ELF-1 (cell line): ENCODE measurements at places on chromosomes 4 and X.

- no peak for DNase-seq
Observed at GRCh38 chr4:98110929-98111328, 32.3 kb downstream of the STPG2 start.

- DNase-seq: peak; percentile 44
Observed at GRCh38 chr4:6727081-6727942, 11.3 kb downstream of the BLOC1S4 start.

DNA sequence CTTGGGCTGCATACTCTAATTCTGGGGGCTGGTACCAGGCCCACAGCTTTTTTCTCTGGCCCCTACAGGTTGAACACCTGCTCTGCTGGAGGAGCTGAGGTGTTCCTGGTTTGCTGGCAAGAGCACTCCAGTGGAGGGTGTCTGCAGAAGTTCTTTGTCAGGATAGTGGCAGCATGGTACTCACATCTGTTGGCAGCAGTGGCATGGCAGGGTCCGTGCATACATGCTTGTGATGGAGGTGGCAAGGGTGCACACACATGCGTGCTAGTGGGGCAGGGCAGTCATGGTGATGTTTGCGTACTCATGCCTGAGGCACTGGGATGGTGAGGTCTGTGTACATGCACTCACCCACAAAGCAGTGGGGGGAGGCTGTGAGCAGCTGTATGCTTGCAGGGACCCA, 235.5 kb upstream of the KLF8 start:
- DNase-seq: no peak

- no peak for DNase-seq
Observed at GRCh38 chrX:35590210-35590609, 207.9 kb upstream of the MAGEB16 start.

GRCh38 chr4:43716721-43717395, 731.8 kb downstream of the KCTD8 start:
- DNase-seq: no peak

DNA sequence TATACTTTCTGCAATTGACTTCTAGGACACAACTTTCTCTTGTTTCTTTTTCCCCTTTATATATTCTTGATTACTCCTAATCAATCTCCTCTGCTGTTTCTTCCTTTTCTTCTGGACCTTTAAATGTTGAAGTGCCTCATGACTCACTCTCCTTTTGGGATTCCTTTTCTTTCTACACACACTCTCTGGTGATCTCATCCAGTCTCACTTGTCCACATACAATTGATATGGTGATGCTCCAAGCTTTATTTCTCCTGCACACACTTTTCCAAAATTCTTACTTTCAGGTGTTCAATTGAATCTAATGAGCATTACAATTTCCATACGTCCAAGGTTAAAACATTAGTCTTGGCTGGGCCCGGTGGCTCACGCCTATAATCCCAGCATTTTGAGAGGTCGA, 794.8 kb upstream of the EPHA5 start:
- DNase-seq: no peak

DNA sequence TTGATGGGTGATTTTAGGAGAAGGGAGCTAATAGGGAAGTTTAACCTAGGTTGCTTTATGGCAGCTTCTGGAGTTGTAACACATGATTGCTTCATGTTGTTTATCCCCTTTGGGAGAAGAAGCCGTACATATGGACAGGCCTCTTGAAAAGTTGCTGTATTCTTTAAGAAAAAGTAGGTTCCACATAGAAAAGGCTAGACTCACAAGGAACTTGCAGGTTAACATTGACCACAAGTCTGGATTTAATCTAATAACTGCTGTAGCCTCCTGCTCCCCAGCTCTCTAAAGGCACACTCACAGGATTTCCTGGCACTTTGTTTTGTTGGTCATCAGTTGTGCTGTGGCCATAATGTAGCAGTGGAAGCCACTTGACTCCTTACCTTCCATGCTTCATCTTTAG, 19.7 kb downstream of the FNIP2 start:
- DNase-seq: no peak

DNA sequence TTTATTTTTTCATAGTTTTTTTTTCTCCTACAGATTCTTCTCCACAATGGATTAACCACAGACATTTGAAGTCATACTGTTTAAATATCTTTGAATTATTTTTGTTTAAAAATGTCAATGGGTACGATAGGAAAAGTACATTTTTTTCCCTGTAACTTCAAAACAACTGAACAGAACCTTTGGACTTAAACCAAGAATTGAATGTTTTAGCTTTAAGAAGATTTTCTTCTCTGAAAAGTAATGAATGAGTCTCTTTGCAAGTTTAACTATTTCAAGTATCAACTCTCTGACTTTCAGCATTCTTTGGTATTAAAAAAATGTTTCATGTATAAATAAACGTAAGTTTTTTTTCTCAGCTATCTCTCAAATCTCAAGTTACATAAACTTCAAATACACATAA, 364.3 kb downstream of the FBXO8 start:
- DNase-seq: no peak

DNA sequence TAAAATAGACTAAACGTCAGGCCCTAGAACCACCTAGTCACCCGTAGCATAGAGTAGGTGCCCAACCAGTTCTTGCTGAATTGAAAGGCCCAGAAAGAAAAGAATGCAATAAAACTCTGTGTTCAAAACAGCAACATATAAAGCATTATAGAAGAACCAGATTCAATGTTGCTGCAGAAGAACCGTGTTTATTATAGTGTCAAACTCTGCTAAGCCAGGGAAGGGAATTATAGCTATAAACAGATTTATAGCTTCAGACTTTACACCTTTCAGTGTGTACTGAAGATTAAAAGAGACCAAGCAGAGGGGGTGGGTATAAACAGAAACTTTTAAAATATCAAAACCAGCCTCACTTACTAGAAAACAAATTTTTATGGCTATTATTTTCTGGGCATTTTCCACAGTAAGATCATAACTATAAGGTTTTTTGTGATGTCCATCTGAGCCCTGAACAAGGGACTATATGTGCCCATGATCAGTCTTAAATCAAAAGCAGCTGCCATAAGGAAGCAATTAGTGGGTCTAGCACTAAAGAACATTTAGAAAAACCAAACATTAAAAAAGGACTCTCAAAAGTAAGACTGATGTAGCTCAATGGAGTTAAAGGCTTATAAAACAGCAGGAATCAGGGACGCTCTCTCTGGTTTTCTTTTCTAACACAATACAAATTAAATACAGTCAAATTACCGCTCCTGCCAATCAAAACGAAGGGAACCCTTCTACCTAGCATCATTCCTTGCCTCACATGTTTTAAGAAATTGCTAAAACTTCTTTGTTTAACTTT, 219.7 kb upstream of the ETNPPL start:
- no peak for DNase-seq

DNA sequence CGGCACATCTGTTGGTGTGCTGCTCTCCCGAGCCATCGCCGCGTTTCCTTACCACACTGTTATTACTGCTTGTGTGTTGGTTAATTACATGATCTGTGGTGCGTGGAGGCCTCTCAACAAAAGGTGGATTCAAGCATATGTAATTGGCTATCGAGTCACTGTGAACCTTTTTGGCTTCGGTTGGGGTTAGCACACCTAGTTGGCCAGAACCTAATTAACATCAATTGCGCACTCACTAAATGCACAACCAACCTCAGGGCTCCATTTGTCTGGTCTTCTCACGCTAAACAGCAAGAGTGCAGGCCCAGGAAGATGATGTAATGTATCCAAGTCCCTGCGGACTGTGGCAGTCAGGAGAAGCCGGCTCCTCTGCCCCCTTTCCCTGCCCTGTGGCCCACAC, 17.4 kb downstream of the ENPP6 start:
- DNase-seq: no peak

- DNase-seq: no peak
Observed at GRCh38 chr4:139675651-139676050, 10.0 kb downstream of the MGST2 start.

DNA sequence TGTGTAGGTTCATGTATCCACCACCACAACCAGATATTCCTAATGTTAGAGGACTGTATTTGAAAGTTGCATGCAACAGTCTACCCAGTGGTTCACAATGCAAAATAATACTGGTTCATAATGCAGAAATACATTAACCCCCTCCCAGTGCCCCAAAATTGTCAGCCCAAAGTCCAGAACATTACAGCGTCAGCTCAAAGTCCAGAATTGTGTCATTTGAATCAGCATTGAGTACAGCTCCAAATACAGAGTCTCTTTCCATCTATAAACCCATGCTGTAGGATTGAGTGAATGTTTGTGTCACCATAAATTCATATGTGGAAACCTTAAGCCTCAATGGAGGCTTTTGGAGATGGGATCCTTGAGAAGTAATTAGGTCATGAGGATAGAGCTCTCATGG, 54.0 kb downstream of the MCUB start:
- DNase-seq: no peak

GRCh38 chrX:143306991-143307937, 210.0 kb downstream of the SPANXN3 start:
- peak; percentile 54 for DNase-seq

GRCh38 chr4:118037955-118038354, 3.7 kb downstream of the NDST3 start:
- DNase-seq: no peak

GRCh38 chrX:69231903-69232302, 66.7 kb upstream of the PJA1 start:
- DNase-seq: peak; percentile 9

DNA sequence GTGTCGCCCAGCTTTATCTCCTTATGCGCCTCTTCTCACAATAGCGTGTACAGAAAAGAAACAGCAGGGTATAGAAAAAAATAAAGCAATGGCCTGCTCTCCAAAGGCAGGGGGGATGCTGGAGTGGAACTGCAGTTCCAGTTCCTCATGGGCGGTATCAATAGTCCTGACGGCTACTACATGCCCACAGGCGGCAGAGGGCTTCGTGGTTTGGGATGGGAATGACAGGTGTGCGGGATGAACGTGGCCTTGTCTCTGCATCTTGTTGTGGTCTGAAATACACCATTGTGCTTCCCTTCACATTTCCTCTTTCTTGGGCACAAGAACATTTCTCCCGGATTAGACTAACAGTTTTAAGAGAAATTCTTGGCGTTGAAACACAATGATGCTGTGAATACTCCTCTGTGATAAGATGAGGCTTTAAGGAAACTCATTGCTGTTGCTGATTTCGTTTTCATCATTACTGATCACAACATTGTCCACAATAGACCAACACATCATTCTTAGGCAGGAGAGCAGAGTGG, 124.1 kb upstream of the IGFBP7 start:
- DNase-seq: no peak

DNA sequence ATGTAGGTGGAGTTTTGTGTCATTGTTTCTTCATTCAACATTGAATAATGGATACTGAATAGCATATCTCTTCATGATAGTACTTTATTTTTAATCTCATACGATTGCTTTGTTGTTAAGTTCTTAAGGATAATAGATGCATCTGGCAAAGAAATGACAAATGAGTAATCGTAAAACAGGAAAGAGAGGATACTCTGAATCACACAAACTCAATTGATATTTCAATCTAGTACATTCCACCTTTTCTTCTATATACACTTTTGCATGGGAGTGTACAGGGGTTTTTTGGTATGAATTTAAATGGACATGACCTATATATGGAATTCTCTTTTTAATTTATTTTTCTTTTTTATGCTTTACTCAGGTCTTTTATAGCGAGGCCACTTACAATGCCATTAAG, 186.9 kb upstream of the STK26 start:
- no peak for DNase-seq

DNA sequence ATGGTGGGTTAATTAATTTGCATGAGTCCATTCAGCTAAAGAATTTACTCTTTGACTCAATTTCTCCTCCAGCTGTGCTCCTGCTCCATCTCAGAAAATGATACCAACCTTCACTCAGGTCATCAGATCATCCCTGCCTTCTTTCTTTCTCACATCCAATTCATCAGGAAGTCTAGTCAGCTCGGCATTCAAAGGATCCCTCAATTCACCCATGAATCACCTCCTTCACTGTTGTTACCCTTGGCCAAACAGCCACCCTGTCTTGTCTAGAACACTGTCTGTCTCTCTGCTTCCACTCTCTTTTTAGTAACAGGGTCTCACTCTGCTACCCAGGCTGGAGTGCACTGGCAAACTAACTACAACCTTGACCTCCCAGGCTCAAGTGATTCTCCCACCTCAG, 337.4 kb upstream of the SFRP2 start:
- DNase-seq: no peak

GRCh38 chr4:11589676-11590075, 161.0 kb upstream of the HS3ST1 start:
- DNase-seq: no peak

- DNase-seq: no peak
Observed at GRCh38 chr4:7507381-7507780, 72.7 kb upstream of the PSAPL1 start.

- no peak for DNase-seq
Observed at GRCh38 chrX:9492901-9493300, 28.0 kb downstream of the TBL1X start.

DNA sequence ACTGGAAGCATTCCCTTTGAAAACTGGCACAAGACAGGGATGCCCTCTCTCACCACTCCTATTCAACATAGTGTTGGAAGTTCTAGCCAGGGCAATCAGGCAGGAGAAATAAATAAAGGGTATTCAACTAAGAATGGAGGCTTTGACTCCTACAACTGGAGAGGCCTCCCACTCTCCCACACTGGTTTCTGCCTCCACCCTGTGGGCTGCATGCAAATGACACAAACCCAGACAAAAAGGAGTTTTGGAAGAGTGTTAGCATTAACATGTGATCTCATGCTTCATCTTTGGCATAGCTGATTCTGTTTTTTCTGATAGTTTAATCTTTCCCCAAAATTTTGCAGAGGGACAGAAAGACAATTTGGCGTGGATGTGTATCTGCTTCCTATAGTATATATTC, 80.8 kb upstream of the IQCM start:
- DNase-seq: peak; percentile 8

DNA sequence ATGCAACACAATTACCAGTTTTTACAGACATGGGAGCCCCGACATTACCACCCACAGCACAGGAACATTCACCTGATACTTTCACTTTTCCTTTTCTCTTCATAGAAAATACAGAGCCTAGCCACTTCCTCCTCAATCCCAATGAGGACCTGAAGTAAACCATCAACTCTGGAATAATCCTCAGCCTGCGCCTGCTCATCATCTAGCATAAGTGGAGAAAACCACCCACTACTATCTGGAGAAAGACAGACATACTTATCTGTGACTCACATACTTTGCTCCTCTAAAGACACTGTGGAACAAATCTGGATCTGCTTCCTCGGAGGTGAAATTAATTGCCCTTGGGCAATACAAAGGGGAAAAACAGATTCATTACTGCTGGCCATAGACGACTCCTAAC, 47.8 kb downstream of the ZCCHC13 start:
- no peak for DNase-seq
